ENCODE measurements at places on chromosomes 4 and X.

- no peak for DNase-seq
These were observed 218.5 kb downstream of the GBA3 start for GRCh38 chr4:22911285-22911684.

DNA sequence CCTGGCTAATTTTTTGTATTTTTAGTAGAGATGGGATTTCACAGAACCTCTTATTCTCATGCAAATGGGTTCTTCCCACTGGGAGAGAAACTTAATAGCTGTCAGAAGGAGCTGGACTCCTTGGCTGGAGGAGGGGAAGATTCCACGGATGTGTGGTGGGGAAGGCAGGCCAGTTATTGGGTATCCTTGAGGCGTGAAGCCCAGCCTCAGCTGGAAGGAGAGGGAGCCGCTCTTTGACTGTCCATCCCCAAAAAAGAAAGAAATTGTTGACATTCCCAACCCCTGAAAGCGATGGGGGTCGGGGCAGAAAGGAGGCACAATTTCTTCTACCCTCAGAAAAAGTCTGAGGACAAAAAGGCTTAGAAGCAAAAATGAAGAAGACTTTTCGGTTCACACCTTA lies 983.1 kb upstream of the PABPC4L start:
- DNase-seq: no peak

DNA sequence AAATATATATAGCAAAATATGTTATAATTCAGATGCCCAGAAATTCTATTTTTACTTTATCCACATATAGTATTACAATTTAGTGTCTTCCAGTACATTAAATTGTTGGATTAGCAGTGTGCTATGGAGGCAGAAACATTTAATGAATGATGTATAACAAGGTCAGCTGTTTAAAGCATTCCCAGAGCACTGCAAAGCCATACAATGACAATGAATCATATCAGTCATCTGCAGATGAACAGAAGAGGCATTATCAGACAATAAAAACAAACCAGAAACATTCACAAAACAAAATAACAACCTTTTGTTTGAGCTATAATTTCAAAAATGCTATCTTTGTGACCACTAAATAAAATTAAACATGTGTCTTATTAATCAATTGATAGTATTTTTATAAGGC lies 524.2 kb downstream of the FAT4 start:
- DNase-seq: no peak

DNA sequence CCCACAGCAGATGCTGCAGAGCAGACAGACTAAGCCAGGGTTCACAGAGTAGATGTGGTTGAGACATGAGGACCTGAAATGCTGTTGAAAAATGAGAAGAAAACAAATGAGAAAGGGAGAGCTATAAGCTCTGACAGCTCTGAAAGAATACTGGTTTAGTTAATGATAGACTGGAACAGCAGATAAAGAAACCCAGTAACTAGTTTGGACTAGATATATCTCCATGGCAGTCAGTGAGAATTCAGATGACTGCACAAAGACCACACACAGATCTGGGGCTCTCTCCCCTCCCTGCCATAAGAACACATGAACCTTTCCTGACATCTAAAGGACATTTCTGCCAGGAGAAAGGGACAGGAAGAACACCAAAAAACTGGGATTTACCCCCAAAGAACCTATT lies 8.2 kb downstream of the NAA11 start:
- DNase-seq: no peak

DNA sequence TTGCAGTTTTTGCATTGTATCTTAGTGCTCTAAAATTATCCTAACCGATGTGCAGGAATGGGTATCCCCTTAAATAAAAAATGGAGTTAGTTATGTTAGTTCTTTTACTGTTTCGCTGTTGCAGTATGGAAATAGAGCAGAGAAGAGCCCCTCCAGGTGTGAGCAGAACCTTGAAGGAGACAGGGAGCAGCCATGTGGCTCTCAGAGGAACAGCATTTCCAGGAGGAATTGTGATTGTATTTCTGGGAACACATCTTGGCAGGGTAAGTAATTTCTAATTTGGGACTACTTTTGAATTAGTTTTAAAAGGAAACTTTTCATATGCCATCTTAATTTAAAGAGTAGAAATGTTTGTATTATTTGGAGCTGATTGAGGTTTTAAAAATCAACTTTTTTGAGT lies 5.3 kb upstream of the CCDC158 start:
- DNase-seq: no peak

DNA sequence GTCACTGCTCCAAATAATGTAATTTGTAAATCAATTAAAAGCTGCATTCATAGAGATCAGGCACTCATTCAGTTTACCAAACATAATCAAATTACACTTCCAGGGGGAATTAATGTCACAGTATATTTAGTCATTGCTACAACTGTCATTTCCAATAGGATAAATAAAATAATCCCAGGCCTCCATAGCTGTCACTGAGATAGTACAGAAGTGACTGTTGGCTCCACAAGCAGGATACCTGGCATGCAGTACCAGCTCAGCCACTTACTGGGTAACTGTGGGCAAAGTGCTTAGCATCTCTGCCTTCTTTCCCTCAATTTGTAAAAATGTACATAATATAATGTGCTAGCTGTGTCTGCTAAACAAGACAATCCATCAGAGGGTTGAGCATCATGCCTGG lies 128.1 kb downstream of the CAMK2D start:
- no peak for DNase-seq

- no peak for DNase-seq
These were observed 163.4 kb downstream of the BANK1 start for GRCh38 chr4:101953949-101954348.

- no peak for DNase-seq
These were observed 95.3 kb upstream of the IL1RAPL1 start for GRCh38 chrX:28491941-28492340.

- DNase-seq: no peak
These were observed 1.0 kb downstream of the CHRDL1 start for GRCh38 chrX:110794601-110795000.
